ENCODE measurements at places on chromosomes 1 and 21.

DNA sequence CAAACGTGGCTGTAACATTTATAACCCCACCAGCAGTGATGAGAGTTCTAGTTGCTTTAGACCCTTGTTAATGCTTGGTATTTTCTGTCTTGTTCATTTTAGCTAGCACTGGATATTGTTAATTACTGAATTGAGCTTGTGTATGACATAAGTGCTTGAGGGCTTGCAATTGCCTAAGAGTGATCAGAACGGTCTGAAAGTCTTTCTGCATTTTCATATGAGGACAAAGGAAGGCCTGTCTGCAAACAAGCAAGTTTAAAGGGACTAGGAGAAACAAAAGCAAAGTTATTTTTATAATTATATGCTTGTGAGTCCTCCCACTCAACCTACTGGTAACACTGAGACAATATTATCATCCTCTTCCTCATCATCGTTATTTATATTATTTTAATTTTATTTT, 305.5 kb upstream of the DUSP10 start:
- no peak for DNase-seq

- no peak for DNase-seq
These were observed 378 bp upstream of the NUP210L start for GRCh38 chr1:154155251-154155650.

GRCh38 chr1:204560590-204561150, 44.5 kb downstream of the MDM4 start:
- no peak for DNase-seq

DNA sequence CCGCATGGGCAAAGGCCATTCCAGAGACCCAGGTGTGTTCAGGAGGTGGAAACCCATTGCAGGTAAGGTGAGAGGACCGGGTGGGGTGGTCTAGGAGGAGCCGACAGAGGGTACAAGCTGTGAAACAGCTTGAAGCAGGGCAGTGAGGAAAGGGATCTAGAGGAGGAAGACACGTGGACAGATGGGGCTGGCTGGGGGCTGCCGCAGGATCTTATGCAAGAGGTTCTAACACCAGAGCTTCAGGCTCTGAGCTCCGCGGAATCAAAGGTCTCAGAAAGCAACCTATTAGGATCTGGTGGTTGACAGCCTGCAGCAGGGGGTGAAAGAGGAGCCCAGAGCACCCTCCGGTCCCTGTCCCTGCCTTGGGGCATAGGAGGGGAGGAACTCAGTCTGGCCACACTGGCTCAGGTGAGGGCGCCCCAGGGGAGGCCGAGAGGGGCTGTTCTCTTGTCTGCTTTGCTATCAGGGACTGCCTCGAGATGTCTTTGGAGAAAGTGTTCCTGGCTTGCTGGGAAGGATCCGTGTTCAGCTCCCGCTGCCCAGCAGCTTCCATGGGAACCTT, 1.9 kb downstream of the TFF1 start:
- peak; percentile 81 for DNase-seq

DNA sequence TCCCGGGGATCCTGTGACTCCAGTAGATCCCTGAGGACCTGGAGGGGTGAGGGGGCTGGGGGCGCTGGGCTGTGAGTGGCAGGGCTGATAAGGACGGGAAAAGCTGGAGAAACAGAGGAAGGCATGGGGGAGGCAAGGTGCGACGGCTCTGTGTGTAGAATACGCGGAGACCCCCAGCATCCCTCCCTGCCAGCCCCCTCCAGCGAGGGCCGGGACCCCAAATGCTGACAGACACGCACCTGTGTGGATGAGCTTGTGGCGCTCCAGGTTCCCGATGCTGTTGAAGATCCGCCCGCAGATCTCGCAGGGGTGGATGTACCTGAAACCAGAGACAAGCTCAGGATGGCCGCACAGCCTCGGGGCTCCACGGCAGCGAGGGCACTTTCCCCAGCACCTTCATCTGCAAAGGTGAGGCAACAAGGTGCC, 53.0 kb upstream of the RIPK4 start:
- DNase-seq = no peak

DNA sequence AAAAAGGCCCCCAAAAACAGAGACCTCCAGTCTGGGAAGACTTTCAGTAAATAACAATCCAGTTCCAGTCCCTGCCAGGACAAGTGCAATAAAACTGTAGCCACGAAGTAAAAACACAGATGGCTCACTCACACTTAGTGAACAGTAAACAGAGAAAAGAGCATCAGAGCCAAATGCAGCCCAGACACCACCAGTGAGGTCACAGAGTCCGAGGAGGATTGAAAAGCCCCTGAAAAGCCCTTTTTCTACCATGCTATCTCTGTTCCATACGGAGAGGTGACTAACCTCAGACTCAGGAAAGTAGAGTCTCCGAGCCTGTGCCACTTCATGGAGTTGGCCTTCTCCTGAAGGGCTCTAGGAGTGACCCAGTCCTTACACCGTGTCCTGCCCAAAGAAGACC, 84.5 kb downstream of the COLGALT2 start:
- DNase-seq = no peak

DNA sequence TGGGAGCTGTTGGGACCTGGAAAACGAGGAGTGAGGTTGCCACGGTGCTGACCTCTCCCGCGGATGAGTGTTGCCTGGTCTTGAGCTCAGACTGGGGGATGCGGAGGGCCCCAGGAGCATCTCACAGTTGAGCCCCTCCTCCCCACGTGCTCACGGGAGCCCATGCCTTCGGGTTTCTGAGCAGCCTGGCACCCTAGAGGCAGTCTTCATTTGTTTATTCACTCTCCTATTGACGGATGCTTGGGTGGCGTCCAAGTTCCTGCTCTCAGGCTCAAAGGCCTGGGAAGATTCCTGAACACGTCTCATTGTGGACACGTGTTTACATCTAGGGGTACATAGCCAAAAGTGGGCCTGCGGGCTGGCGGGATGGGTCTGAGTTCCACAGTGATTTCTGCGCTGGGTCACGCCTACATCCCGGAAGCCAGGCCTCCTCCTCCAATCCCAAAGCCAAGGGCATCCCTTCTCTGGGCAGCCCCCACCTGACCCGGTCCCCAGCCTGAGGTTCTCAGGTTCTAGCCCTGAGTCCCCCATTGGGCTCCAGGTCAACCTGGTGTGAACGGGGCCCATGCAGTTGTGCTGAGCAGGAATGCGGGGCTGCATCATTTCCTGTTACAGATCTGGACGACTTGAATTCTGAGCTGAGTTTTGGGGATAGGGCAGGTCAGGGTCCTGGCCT, 14.7 kb downstream of the WNT3A start:
- DNase-seq = no peak

DNA sequence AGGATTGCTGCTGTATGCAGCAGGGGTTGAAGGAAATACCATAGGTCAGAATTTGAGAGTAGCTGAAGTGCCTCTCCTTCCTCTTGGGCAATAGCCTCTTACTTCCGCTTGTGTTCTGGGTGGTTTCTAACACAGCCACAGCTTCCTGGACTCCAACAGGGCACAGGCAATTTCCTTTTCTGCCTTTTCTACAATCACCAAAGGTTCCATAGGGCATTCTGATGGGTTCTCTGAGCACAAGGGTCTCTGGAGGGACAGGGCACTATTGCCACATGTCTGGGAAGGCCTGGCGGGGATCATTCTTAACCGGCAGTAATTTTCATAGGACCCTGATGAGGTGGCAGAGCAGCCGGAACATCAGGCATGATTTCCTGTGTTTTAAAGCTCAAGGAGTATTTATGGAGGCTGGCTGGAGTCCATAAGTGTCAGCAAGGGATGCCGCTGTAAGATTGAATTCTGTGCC, 5.5 kb upstream of the AGTRAP start:
- peak; percentile 96 for DNase-seq

GRCh38 chr1:50262436-50262835, 153.7 kb downstream of the ELAVL4 start:
- no peak for DNase-seq

GRCh38 chr1:235867903-235868469, 1.3 kb upstream of the LYST start:
- peak; percentile 60 for DNase-seq

- DNase-seq = peak; percentile 48
These were observed 203.6 kb upstream of the CHODL start for GRCh38 chr21:18041012-18041411.

DNA sequence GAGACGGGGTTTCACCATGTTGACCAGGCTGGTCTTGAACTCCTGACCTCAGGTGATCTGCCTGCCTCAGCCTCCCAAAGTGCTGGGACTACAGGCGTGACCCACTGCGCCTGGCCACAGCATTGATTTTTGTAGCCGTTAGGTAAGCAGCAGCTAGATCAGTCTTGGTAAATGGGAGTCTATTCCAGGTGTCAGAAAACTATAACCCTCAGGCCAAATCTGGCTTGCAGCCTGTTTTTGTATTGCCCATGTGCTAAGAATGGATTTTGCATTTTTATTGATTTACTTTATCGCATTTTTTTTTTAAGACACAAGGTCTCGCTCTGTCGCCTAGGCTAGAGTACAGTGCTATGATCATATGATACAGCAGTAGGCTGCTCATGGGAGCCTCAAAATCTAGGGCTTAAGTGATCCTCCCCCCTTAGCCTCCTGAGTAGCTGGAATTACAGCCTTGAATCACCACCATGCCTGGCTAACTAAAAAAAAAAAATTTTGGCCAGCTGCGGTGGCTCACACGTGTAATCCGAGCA, 16.6 kb upstream of the SRSF10 start:
- no peak for DNase-seq

DNA sequence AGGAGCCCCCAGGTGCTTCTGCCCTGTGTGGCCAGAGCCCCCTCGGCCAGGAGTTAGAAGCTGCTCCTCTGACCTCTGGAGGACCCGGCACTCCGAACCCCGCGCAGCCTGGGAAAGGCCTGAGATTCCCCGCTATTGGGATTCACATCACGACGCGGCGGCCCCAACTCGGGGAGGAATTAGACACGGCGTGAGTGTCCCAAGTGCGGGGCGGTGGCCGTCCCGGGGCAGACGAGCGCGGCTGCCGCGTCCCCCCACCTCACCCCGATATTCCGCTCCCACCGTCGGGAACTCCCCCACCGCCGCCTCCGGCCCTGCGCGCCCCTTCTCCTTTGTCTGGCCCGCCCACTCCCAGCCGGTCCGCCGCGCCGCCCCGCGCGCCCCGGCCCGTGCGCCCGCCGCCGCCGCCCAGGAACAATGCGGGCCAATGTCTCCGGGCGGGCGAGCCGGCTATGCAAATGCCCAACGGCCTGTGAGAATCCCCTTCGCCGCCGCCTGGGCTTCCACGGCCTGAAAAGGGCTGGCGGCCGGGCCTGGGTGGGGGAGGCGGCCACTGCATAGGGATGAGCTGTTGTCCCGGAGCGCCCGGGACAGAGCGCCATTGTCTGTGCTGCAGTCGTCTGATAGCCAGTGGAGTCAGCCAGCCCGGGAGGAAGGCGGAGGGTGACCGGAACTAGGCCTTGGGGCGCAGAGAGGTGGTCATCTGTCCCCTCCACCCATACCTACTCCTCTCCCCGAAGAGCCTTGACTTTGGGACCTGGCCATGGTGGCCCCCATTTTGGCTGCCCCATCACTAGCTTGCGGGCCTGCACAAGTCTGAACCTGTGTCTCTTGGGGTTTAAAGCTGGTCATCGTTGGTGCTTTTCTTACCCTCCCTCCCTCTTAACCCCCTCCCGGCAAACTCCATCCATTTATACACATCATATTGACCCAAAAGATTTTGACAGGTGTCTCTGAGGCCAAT, 19.4 kb downstream of the RHBG start:
- DNase-seq = no peak
